ENCODE measurements at places on chromosomes 12 and 14.

DNA sequence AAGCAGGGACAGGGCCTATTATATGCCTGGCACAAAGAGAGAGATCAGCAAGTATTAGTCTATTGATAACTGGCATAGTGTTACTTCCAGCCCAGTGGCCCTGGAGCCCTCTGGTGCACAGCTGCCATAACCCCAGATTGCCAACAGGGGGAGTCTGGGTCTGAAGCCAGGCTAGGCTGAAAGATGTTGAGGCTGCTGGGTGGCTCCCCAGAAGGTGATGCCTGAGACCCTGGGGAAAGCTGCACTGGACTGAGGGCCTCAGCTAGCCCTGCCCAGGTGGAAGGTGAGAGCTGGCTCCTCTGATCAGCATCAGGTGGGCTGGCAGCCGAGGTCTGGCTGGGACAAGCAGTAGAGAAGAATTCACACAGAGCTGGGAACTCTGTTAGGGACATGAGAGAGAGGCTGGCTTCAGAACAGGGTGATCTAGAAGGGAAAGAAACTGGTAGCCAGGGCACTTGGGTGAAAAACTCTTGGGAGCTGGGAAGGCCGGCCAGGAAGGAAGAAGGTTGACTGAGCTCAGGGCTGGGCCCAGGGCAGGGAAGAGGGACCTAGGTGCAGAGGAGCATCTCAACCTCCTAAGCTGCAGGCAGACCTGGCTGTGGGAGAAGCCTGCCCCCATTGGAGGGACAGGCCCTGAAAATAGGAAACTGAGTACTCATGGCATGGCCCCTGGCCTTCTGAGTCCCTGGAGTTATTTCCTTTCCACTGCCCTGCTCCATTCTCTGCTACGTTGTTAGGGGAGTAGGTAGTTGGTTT, 3.9 kb downstream of the GZMH start:
- peak; percentile 8 for DNase-seq

- DNase-seq = no peak
Observed at GRCh38 chr12:39237004-39237403, 205.9 kb downstream of the KIF21A start.

DNA sequence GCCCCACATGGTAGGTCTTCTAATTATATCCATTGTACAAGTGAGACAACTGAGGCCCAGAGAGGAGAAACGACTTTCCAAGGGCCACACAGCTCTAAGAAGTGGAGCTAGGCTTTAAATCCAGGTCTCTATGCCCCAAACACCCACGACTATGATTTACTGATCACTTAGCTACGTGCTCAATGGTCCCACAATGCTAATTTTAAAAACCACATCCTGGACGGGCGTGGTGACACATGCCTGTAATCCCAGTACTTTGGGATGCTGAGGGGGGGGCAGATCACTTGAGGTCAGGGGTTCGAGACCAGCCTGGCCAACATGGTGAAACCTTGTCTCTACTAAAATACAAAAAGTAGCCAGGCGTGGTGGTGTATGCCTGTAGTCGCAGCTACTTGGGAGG, 8.4 kb upstream of the MLEC start:
- DNase-seq = no peak

DNA sequence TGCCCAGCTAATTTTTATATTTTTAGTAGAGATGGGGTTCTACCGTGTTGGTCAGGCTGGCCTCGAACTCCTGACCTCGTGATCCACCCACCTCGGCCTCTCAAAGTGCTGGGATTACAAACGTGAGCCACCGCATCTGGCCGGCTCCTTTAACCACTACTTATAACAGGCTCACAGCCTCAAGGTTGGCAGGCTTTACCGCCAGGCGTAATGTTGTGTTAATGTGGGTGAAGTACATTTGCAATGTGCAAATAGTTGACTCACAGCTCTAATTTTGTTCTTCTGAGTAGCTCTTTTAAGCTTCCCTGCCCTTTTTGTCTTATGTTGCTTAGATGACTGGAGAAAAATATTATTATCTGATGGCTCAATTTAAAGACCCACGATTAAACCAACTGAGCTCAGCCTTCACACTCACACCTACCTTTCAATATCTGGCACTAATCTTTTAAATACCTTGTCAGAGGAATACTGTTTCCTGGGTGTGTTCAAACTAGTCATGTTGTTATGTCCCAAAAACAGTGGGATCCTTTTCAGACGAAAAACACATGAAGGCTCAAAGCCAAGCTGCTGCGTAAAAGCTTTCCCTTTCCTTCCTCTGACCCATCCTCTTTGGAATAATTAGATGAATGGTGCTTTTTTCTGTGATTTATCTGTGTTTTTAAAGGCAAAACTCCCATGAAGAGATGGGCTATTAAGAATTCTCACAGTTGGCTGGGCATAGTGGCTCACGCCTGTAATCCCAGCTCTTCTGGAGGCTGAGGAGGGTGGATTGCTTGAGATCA, 57.2 kb upstream of the USP44 start:
- no peak for DNase-seq

- no peak for DNase-seq
Observed at GRCh38 chr12:30517320-30517719, 178.3 kb downstream of the IPO8 start.

- no peak for DNase-seq
Observed at GRCh38 chr14:53213761-53214160, 60.6 kb upstream of the DDHD1 start.

DNA sequence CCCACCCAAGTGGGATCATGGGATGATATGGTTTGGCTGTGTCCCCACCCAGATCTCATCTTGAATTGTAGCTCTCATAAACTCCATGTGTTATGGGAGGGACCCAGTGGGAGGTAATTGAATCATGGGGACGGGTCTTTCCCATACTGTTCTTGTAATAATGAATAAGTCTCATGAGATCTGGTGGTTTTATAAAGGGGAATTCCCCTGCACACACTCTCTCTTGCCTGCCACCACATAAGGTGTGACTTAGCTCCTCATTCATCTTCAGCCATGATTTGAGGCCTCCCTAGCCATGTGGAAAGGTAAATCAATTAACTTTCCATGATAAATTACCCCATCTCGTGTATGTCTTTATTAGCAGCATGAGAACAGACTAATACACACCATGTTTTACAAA, 109.2 kb downstream of the IGF1 start:
- DNase-seq = no peak

- DNase-seq = no peak
Observed at GRCh38 chr12:130815028-130815741, 23.9 kb downstream of the STX2 start.

- no peak for DNase-seq
Observed at GRCh38 chr14:34300882-34301734, 160.9 kb downstream of the SPTSSA start.

- DNase-seq = no peak
Observed at GRCh38 chr12:27537855-27538675, 14.1 kb downstream of the PPFIBP1 start.

- no peak for DNase-seq
Observed at GRCh38 chr12:50533203-50533584, 28.4 kb downstream of the DIP2B start.

GRCh38 chr12:104292872-104293794, 10.4 kb upstream of the EID3 start:
- no peak for DNase-seq

GRCh38 chr12:63814146-63814772, 30.2 kb upstream of the SRGAP1 start:
- no peak for DNase-seq

GRCh38 chr14:55512421-55512820, 67.6 kb upstream of the KTN1 start:
- no peak for DNase-seq

GRCh38 chr14:101962503-101962874, 1.9 kb upstream of the DYNC1H1 start:
- no peak for DNase-seq

DNA sequence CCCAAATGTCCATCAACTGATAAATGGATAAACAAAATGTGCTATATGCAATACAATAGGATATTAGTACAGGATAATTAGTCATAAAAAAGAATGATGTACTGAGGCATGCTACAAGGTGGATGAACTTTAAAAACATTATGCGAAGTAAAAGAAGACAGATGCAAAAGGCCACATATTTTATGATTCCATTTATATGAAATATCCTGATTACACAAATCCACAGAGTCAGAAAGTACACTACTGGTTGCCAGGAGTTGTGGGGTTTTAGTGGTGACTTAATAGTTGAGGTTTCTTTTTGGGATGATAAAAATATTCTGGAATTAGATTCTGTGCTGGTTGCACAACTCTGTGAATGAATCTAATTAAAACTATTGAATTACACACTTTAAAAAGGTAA, 12.6 kb downstream of the TRIM9 start:
- no peak for DNase-seq

GRCh38 chr14:55665067-55665675, 85.2 kb downstream of the KTN1 start:
- DNase-seq = no peak

DNA sequence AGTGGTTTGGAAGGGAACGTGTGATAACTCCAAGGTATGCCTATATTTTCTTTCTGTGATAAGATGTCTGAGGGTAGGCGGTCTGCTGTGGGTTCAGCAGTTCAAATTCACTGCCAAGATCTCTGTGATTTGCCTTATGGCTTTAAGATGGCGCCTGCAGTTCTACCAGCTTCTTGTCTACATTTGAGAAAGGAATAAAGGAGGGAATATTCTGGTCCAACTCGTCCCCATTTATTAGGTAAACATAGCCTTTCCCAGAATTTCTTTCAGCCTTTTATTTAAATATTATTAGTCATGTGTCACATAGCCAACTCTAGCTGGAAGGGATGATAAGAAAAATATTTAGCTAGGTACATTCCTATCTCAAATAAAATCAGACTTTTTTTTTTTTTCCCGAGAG, 48.8 kb downstream of the KCNJ8 start:
- DNase-seq = no peak

- DNase-seq = no peak
Observed at GRCh38 chr12:87660291-87660690, 368.9 kb downstream of the C12orf50 start.

- no peak for DNase-seq
Observed at GRCh38 chr12:52156311-52156710, 35.5 kb downstream of the KRT80 start.

- peak; percentile 4 for DNase-seq
Observed at GRCh38 chr12:116818341-116818856, 62.8 kb downstream of the HRK start.

DNA sequence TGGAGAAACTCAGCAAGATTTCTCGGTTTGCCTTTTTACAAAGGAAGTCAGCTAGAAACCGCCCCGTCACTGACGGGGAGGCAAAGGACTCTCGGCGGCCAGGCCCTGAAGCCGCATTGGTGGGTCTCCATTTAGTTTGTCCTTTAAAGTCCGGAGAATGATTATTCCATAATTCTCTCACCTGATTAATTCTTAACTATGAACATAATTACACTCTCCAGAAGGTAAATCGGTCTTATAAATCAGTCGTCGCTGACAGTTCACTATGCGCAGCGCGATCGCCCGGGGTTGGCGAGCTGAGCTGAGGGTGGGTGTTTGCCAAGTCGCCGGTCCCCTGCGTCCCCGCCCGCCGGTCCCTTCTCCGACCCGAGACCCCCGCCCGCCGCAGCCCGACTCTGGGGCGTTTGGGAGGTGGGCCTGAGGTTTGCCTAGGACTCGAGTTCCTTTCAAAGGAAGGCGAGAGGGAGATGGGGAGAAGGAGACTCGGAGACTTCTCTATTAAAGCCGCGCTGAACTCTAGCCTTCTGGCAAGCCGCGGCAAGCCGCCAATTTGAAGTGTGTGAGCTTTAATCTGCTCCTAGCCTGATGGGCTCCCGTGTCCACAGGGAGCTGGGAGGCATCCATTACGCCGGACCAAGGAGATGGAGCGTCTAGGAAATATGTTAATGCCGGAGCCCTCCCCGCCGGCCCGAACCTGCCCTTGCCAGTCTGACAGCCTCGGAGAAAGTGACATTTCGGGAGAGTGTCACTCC, 392.9 kb downstream of the NOVA1 start:
- DNase-seq = no peak

DNA sequence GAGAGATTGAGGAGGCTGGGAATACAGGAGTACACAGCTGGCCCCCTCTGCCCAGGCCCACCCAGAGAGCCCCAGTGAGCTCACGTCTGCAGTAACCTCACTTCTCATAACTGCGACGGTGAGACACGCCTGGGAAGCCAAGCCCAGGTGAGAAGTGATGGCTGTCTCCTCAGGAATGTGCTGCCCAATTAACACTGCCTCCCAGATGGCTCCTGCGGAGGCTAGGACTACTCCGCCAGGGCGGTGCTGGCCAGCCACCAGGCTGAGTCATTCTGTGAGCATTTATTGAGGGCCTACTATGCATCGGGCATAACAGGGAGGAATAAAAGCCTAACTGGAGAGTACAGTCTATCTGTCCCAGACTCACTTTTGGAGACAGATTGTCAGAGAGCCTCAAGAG, 9.3 kb upstream of the TMEM106C start:
- DNase-seq = no peak

- no peak for DNase-seq
Observed at GRCh38 chr12:45232146-45232755, 16.4 kb downstream of the ANO6 start.

DNA sequence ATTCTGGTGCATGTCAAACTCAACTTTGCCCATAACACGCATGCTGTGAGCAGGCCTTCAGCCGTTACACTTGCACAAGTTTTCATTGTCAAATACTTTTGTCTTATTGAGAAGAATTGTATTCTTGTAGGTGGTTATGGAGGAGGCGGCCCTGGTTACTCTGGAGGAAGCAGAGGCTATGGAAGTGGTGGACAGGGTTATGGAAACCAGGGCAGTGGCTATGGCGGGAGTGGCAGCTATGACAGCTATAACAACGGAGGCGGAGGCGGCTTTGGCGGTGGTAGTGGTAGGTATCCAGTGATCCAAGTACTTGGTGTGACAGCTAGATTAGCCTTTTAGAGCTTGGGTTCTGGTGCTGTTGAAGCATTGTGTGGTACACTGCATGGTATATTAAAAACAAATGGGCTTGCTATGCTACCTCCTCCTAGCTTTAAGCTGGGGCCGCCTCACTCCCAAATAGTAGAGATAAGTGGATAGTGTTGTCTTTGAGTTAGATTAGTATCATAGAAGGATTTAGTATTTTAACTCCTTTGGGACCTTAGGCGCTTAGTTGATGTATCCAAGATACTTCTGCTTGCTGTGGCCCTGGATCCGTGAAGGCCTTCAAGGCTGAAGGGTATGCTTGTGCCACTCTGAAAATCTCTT, 2.5 kb downstream of the HNRNPA1 start:
- DNase-seq = no peak

DNA sequence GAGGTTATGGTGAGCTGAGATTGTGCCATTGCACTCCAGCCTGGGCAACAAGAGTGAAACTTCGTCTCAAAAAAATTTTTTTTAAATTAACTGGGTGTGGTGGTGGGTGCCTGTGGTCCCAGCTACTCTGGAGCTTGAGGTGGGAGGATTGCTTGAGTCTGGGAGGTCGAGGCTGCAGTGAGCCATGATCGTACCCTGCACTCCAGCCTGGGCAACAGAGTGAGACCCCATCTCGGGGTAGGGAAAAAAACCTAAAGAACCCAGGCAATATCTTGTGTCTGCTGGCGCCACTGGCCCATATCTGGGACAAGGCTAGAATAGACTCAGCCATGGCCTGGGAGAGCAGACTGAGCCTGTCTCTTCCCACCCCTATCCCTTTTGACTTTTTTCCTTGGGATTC, 9.1 kb upstream of the GPRC5A start:
- no peak for DNase-seq

Data from effector CD8-positive, alpha-beta T cell (primary cell).